Thoracic aorta (tissue), 2 donors: ENCODE measurements at places on chromosomes 3 and 15. TPM values are rescaled to one million over a fixed set of nuclear protein-coding genes. Genes with fewer than 3 reads are reported as not detected.

The ATP8B4 gene
- total RNA-seq: 16.8 TPM

The ZNF385D gene
- 81.3 TPM for total RNA-seq

- no peak for DNase-seq
These were observed 285.8 kb upstream of the GADL1 start for GRCh38 chr3:31180274-31180673.

DNA sequence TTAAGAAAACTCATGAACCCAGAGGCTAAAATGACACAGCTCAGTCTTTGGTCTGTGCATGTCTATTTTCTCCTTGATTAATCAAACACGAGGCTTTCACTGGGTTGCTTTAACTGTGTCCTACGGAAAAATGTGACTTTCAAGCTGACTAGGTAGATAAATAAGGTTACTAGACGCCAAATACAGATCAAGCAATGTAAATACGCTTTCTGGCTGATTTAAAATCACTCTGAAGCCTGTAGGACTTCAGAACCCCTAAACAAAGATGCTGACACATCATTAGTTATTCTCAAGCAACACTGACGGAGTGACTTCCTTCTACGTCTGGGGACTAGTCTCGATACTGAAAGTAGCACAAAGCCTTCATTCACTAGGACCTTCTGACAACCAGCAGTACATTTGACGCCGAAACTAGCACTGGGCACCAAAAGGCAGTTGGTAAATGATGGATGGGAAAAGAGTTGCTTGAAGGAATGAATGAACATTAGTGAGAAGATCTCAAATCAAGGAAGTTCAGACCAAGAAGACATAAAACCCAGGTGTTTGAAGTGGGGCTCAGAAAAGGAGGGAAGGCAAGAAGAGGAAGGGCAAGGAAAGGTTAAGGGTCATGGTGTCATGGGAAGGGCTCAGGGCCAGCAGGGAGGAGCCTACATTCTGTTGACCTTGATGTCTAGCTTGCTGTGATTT is 67.1 kb upstream of the CDV3 start:
- DNase-seq: no peak

GRCh38 chr3:37551857-37552256 is 309.8 kb upstream of the CTDSPL start:
- DNase-seq: no peak

DNA sequence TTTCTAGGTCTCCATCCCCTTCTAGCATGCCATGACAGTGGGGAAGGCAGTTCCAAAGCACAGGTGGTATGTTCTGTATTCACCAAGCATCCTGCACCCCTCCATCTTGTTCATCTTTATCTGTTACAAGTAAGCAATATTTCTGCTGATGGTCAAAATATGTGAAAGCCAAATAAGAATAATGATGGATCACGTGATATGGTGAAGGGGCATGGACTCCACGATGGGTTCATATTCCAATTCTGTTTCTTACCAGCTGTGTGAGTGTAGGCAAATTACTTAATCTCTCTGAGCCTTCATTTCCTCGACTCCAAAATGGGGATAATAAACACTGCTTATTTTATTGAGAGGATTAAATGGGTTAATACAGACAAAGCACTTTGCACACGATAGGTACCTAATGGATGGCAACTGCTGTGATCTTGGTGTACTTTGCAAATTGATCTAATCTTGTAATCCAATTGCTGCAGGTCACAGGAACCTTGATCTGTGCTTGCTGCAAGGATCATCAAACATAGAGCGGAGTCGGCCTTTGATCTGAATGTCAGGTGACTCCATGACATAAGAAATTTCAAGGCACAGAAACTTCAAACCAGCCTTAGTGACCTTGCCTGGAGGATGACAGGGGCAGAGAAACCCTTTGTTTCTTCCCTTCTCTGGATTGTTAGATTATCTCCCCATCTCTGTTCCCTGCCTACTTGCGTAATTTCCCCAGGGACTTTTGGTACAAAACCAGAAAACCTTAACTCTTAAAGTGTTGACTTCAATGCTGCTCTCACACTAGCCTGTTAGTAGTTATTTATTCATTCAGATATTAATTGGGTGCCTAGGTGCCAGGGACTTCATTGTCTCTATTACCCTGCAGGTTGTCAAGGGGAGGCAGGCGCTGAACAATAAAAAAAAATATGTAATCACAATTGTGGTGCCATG is 25.8 kb downstream of the SIAH2 start:
- DNase-seq: no peak

GRCh38 chr3:37935756-37936666 is 54.6 kb upstream of the VILL start:
- DNase-seq: no peak

- no peak for DNase-seq
These were observed 36.7 kb upstream of the NDUFB4 start for GRCh38 chr3:120559242-120560061.

DNA sequence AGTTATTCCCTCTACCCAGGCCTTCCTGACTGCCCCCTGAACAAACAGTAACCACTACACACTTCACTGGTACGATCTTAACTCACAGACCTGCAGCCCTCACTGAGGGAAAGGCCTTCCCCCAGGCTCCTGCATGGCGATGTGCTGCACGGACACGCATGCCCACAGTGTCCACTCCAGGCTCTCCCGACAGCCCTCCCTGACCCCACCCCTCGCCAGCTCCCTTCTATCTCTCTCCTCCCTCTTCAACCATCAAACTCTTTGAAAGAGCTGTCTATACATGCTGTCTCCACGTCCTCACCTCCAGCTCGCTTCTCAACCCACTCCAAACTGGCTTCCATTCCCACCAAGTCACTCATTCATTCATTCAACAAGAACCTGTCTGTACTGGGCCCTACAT is 3.9 kb downstream of the SCN5A start:
- DNase-seq: no peak

DNA sequence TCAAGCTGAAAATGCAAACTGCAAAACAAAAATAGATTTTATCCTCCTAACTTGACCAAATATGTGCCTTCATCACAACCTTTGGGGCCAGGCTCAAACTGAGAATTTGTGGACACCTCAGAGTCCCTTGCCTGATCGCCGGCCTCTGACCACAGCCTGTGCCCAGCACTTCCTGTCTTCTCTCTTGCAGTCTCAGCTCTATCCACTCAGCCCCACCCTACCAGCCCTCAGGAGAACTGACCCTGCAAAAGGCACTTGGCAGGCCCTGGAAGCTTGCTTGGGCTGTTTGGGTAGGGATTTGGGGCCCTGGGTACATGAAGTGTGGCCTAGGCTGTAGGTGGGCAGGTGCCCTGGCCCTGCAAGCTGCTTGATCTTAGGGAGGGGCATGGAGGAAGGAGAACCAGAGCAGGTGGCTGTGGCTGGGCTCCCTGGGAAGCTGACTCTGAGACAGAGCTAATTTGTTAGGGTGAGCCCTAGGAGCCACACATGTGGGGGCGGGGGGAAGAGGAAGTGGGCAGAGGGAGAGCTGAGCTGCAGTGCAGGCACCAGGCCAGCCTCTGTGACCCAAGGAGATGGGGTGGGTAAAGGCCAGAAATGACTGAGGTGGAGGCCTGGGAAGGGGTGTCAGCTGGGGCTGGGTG is 8.6 kb downstream of the CLEC3B start:
- no peak for DNase-seq
